ENCODE measurements at places on chromosomes 2 and 18. TPM values are rescaled to one million over a fixed set of nuclear protein-coding genes. Genes with fewer than 3 reads are reported as not detected.

DNA sequence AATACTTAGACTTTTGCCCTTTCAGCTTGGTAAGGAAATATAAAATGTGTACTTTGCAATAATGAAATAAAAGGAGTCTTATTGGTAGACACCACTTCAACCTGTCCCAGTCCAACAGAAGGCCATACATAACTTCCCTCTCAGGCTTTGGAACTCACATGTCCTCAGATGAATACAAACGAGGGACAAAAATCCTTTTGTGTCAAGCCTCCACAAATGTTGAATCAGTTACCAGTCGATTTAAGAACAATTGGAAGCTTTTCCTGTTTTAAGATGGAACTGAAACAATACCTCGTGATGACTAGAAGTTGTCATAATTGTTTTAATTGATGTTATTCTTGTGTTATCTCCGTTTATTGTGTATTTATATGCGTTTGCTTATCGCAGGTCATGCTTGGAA lies 385.1 kb upstream of the POU3F3 start:
- DNase-seq: no peak

GRCh38 chr2:69033461-69034095 lies 20.6 kb downstream of the ANTXR1 start:
- no peak for DNase-seq

GRCh38 chr2:177679611-177680605 lies 287.3 kb downstream of the AGPS start:
- DNase-seq: no peak

DNA sequence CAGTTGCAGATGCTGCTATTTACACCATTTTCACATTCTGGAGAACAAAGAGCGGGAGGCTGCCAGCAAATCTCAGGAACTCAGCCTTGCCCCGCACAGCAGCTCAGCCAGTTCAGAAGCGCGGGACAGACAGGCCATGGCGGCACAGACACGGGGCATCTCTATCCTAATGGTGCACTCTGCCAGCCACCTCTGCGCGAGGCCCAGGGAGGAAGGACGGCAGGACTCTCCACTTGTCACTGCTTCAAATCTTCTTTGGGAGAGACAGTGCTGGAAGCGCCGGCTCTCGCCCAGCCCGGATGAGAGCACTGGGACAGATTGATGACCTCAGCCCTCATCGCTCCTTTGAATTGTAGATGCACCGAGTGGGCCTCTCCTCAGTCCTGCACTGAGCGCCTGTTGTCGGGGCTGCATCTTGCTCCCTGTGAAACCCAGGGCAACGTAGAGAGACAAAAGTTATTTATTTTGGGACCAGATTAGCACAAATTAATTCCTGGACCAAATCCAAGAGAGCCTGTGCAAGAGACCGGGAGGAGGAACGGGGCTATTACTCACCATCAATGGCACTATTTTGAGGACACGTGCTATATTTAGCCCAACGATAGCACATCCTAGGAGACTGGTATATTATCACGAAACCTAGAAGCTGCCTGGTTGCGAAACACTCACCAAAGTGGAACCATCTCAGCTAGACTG lies 211.4 kb upstream of the SMIM21 start:
- DNase-seq: no peak

DNA sequence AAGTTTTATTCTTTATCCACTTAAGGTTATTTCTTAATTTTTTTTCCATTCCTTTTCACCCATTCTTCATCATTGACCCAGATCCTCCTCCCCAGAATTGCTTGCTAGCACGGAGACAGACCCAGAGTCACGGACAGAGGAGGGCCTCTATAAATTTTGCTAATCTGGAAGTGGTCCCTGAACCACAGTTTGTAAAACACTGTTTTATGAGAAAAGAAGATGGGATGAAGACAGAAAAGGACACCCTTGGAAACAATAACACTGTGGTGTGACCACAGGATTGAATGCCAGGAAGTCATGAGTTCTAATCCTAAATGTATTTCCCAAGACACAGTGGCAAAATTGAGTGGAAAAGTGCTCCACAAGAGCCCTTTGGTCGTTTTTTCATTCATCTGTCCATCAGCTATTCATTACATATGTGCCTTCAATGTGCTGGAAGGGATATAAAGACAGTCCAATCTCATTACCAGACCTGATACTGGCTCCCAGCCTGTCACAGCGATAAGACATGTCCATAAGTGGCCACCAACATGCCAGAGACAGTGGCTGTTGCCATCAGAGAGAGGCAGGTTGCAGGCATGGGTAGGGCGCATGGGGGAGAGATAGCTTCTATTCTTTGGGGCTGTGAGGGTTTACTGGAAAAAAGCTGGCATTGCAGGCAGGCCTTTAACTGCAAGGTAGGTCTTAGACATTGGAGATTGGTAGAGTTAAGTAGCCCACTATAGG lies 175.2 kb upstream of the ALPP start:
- no peak for DNase-seq

- DNase-seq: peak; percentile 73
These were observed 50.6 kb upstream of the TFCP2L1 start for GRCh38 chr2:121335294-121336290.

The UGT1A5 gene
- total RNA-seq: not detected

GRCh38 chr2:143068509-143068908 lies 60.7 kb upstream of the ARHGAP15 start:
- no peak for DNase-seq

- DNase-seq: no peak
These were observed 72.5 kb downstream of the GNAL start for GRCh38 chr18:11761553-11761952.

DNA sequence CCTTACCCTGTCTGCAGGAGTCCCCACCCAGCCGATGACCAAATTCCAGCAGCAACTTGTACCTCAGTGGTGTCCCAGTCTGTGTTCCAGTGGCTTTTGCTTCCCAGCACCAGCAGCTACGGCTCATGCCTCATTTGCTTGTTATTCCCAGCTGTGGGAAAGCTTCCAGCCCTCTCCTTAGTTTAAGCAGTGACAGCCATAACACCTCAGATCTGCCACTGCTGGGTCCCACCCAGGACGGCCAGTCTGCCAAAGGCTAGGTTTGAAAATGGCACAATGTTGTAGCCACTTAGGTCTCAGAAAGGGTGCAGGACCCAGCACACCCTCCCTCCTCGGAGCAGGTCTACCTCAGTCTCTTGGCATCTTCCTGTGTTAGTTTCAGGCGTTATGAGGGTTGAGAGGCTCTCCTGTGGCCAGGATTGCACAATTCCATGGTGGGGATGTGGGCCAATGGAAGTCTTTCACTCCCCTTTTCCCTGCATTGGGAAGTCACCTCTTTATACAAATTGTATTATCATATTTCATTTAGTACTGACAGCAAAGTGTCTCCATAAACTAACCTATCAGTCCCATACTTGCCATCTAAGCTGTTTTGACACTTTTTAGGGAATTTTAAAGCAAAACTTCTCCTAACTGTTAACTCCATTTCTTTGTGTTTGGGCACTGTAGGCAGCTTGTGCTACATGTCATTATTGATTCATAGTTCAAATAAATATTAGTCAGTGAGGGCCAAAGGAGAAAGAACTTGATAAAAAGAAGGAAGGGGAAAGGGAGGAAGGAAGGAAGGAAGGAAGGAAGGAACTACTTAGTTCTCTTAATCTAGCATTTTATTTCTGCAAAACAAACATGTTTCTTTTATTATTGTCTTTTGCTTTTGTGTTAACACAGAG lies 62.9 kb upstream of the FAM110C start:
- no peak for DNase-seq

DNA sequence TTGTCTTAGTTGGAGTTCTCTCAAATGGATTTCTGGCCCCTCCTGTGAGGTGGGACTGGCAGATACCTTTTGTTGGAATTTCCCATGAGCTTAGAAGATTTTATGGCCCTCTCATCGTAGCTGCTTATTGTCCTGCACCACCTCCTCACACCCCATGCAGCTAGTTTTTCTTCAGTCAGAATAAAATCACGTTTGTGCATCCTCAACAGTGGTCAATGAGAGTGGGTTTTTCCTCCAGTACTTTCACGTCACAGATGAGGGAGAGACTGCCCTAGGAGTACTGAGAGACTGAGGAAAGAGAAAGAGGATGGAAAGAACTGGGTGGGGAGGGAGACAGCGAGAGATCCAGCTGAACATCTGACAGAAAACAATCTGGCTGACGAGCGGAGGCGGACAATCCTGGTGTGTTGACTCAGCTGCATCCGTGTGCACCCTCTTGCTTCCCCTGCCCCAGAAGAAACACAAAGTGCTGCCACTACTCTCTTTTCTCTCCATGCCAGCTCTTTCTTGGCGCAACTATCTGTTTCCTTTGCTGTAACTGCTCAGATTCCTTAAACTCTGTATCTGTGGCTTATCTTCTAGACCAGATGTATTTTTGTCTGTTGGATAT lies 7.4 kb downstream of the RAPGEF4 start:
- DNase-seq: no peak

DNA sequence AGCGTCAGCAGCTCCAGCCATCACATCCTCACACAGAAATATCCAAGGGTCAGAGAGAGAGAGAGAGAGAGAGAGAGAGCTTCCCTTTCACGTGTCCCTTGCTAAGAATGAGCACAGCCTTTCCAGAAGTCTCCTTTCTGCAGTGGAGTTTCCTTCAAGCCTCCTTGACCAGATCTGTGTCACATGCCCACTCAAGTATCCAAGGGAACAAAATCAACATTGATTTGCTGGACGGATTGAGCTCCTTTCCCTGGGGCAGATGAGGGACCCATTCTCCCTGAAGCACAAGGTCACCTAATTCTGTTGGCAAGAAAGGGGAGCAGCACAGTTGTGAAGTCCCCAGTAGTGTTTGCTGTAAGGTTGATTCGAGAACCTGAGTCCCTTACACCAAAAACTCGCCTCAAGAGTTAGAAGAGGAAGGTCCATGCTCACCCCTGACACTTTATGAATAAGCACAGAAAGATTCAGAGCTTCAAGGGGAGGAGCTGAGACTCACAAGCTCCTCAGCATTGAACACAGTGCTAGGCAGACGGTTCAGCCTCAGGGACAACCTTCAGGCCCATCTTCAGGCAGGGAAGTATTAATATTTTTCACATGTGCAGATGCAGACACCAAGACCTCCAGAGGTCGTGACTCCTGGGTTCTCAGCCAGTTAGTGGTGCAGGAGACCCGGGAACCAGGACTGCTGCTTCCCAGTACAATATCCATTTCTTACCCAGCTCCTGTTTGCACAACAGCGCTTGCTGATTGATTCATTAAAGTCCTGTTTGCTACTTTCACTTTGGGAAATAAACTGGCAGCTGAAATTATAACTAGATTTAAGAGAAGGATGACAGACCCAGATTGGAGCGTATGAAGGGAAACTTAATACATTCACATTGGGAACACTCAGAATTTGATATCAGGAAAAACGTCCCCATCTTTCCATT lies 38.2 kb upstream of the MARCO start:
- no peak for DNase-seq

DNA sequence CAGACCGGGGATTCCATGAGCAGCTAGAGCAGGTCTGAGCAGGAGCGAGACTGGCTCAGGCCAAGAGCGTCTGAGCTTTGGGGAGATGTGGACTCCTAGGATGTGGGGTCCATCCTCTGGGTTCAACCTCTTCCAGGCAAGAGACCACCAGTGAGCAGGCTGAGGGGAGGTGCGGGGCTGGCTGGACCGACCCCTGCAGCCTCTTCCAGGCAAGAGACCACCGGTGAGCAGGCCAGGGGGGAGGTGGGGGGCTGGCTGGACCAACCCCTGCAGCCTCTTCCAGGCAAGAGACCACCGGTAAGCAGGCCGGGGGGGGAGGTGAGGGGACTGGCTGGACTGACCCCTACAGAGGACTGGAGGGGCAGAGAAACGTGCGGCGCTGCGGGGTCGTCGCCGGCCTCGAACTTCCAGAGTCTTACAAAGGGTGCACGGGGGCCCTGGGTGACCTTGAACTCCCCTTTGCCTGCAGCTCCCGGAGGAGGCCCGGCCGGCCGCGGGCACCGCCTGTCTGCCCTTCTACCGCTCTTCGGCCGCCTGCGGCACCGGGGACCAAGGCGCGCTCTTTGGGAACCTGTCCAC lies 63.4 kb downstream of the TPO start:
- DNase-seq: peak; percentile 31
